ENCODE measurements at places on chromosomes 12 and 14.
A peak's percentile ranks its signal among the peaks of the same experiment; 100 is the strongest.

DNA sequence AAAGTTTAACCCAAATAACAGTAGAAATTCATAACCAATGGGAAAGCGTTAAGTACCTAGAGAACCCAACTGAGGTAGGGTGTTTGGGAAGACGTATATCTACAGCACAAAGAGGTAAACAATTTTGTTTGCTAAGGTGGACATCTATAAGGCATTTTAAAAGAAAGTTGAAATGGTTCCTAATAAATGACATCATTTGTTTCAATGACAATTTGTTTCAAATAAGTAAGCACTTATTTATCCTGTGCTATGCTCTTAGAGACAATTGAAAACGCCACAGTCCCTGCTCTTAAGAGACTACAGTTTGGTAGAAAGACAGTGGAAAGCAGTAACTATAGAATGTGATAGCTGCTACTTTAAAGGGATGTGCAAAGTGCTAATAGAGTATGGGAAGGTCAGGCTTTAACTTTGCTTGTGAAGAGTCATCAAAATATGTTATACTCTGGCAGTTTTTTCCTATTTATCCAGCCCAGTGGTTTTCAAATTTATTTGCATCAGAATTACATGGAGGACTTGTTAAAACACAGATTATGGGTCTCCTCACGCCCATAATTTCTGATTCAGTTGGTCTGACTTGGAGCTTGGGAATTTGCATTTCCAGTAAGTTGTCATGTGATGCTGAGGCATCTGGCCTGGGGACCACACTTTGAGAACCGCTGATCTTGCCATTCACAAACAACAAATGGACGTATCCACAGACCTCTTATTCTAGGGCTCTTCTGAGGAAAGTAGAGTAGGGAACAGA, 19.6 kb upstream of the SMCO2 start:
- H3K27me3 ChIP-seq = no peaks in the 10 kb centered on the region
- no peak for DNase-seq
- no peaks in the 10 kb centered on the region for H3K4me1 ChIP-seq
- H3K36me3 ChIP-seq = no peaks in the 10 kb centered on the region
- no peak overlapping the region for H3K4me3 ChIP-seq

DNA sequence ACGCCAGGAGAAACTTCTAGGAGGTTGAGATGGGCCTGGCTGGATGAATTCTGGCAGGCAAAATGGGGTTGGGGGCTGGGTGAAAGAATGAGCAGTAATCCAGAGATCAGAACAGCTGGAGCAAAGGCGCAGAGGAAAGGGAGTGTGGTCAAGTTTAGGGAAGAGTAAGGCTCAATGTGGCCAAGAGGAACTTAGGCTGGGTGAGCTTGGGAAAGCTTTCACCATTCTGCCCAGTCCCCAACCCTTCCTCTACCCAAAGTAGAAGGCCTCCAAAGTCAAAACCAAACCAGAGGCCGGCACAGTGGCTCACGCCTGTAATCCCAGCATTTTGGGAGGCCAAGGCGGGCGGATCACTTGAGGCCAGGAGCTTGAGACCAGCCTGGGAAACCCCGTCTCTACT, 10.2 kb upstream of the RABGGTA start:
- H3K27me3 ChIP-seq = no peaks in the 10 kb centered on the region
- H3K27ac ChIP-seq = no peak overlapping the region
- H3K4me3 ChIP-seq = no peak overlapping the region
- H3K36me3 ChIP-seq = no peaks in the 10 kb centered on the region
- no peak for DNase-seq

DNA sequence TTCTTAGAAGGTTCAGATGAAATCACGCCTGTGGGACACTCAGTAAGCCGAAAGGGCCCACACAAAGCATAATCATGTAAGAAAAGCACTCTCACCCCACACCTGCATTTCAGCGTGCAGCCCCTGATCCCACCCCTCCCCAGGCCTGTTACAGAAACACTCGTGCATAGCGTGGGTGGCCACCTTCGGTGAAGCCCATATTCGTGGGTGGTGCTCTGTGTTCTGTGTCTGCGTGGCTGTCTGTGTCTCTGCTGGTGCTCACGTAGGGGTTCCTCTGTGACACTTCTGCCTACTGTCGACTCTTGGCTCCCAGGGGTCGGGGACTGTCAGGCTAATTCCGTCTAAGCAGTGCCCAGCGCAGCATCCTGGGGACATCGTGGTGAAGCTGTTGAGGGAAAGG, 74.0 kb downstream of the B4GALNT3 start:
- no peaks in the 10 kb centered on the region for H3K4me1 ChIP-seq
- no peaks in the 10 kb centered on the region for H3K36me3 ChIP-seq
- H3K27ac ChIP-seq = no peak overlapping the region

DNA sequence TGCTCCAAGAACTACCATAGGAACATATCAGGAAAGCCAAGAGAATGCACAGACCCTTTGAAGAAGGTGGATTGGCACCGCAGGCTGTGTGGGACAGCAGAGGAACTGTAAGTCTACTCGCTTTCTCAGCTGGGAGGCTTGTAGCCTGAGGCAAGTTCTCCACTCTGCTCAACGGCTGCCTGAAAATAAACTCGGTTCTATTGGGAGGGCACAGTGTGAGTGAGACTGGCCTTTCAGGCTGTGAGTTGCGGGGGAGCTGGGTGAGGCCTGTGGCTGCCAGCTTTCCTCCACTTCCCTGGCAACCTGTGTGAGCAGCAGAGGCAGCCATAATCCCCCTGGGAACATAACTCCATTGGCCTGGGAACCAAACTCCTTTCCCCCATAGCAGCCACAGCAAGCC, 132.1 kb downstream of the ANKS1B start:
- H3K4me3 ChIP-seq = no peak overlapping the region
- DNase-seq = no peak
- no peak overlapping the region for H3K27ac ChIP-seq
- no peaks in the 10 kb centered on the region for H3K4me1 ChIP-seq

GRCh38 chr14:90788031-90788430, 28.2 kb downstream of the TTC7B start:
- H3K27me3 ChIP-seq = no peaks in the 10 kb centered on the region
- DNase-seq = peak; percentile 71
- H3K36me3 ChIP-seq = peaks cover 13% of the 10 kb centered on the region
- H3K27ac ChIP-seq = no peak overlapping the region
- no peaks in the 10 kb centered on the region for H3K4me1 ChIP-seq
- no peak overlapping the region for H3K4me3 ChIP-seq

DNA sequence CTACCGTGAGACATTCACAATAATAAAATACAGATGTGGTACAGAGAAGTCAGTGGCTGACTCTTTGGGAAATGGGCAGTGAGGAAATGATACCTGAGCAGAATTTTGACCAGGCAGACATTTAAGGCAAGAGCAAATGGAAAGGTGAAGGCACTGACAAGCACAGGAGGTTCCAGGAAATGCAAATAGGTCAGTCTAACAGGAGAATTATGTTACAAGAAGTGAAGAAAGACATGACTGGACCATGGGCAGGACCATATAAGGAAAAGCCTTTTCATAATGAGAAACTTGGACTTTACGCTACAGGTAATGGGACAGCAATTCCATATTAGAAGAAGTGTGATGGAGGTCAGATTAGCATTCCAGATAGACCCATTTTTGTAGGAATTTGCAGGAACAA, 338.9 kb downstream of the PDZRN4 start:
- no peak for DNase-seq
- no peaks in the 10 kb centered on the region for H3K36me3 ChIP-seq
- no peaks in the 10 kb centered on the region for H3K27me3 ChIP-seq
- no peak overlapping the region for H3K4me3 ChIP-seq

DNA sequence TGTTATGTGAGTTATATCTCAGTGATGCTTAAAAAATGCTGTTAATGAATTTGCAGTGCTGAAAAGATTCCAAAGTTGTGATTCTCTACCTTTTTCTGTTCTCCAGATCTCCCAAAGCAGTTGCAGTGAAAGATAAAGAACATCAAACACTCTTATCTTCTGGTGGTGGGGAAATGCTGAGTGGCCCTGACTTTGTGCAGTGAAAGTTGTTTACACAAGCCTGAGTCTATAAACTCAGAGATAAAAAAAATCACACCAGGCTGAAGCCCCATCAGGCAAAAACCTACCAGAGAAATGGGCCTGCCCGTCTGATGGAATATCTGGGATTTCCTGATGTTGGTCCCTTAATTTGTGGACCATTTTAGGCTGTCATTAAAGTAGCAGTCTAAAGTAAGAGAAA, 46.1 kb downstream of the RASSF3 start:
- no peaks in the 10 kb centered on the region for H3K36me3 ChIP-seq
- peak overlapping the region; percentile 84 for H3K27ac ChIP-seq
- no peak for DNase-seq
- H3K27me3 ChIP-seq = no peaks in the 10 kb centered on the region
- no peak overlapping the region for H3K4me3 ChIP-seq

GRCh38 chr12:113924341-113924740, 41.8 kb downstream of the RBM19 start:
- H3K27ac ChIP-seq = no peak overlapping the region
- H3K4me3 ChIP-seq = no peak overlapping the region
- no peaks in the 10 kb centered on the region for H3K27me3 ChIP-seq
- peaks cover 45% of the 10 kb centered on the region for H3K36me3 ChIP-seq
- DNase-seq = no peak

- no peaks in the 10 kb centered on the region for H3K27me3 ChIP-seq
- no peak overlapping the region for H3K27ac ChIP-seq
Measured at GRCh38 chr14:104805941-104806624, 5.2 kb downstream of the ZBTB42 start.

- peak overlapping the region; percentile 79 for H3K27ac ChIP-seq
- no peak for DNase-seq
- H3K4me3 ChIP-seq = peak overlapping the region; percentile 72
Measured at GRCh38 chr12:53252349-53252916, 15.7 kb upstream of the ESPL1 start.

DNA sequence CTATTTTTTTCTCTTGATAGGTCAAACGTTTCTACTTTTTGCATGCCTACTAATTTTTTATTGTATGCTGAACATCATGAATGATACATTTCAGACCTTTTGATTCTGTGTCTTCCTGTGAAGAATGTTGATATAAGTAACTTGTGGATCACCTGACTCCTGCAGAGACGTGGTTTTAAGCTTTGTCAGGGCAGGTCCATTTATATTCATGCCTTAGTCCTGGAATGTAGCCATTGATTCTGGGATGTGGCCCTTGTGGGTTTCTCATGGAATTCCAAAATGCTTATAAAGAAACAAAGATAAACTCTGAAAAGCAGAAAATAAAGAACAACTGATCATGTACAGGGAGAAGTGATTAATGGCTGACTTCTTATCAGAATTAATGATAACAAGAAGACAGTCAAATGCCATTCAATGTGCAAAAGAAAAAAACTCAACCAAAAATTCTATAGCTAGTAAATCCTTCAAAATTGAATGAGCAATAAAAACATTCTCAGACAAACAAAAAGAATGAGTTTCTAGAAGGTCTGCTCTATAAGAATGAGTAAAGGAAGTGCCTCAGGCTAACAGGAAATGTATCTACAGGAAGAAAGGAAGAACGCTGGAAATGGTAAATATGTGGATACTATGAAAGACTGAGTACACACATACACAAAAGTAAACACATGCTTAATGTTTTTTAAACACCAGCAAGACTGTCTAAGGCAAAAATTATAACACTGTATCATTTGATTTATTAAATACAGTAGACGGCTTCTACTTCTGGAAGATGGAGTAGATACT, 284.8 kb upstream of the DIO3 start:
- no peak overlapping the region for H3K27ac ChIP-seq
- no peak overlapping the region for H3K4me3 ChIP-seq
- H3K4me1 ChIP-seq = no peaks in the 10 kb centered on the region

GRCh38 chr12:108401964-108402363, 62.9 kb upstream of the CMKLR1 start:
- no peak overlapping the region for H3K27ac ChIP-seq
- no peaks in the 10 kb centered on the region for H3K27me3 ChIP-seq
- DNase-seq = no peak
- H3K4me3 ChIP-seq = no peak overlapping the region
- H3K36me3 ChIP-seq = no peaks in the 10 kb centered on the region
- no peaks in the 10 kb centered on the region for H3K4me1 ChIP-seq

DNA sequence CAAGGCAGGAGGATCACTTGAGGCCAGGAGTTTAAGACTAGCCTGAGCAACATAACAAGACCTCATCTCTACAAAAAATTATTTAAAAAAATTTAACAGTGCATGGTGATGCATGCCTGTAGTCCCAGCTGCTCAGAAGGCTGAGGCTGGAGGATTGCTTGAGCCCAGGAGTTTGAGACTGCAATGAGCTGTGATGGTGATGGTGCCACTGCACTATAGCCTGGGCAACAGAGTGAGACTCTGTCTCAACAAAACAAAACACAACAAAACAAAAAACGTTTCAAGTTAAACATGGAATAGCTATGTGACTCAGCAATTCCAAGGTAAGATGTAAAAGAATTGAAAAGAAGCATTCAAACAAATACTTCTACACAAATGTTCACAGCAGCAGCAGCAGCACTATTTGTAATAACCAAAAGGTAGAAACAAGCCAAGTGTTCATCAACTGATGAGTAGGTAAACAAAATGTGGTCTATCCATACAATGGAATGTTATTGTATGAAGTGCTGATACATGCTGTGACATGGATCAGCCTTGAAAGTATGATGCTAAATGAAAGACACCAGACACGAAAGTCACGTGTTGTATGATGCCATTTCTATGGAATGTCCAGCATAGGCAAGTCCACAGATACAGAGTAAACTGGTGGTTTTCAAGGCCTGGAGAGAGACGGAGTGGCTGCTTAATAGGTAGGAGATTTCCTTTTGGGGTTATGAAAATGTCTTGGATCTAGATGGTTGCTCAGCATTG, 31.4 kb downstream of the CFAP251 start:
- no peak overlapping the region for H3K4me3 ChIP-seq
- H3K27me3 ChIP-seq = no peaks in the 10 kb centered on the region
- no peaks in the 10 kb centered on the region for H3K36me3 ChIP-seq
- DNase-seq = no peak

DNA sequence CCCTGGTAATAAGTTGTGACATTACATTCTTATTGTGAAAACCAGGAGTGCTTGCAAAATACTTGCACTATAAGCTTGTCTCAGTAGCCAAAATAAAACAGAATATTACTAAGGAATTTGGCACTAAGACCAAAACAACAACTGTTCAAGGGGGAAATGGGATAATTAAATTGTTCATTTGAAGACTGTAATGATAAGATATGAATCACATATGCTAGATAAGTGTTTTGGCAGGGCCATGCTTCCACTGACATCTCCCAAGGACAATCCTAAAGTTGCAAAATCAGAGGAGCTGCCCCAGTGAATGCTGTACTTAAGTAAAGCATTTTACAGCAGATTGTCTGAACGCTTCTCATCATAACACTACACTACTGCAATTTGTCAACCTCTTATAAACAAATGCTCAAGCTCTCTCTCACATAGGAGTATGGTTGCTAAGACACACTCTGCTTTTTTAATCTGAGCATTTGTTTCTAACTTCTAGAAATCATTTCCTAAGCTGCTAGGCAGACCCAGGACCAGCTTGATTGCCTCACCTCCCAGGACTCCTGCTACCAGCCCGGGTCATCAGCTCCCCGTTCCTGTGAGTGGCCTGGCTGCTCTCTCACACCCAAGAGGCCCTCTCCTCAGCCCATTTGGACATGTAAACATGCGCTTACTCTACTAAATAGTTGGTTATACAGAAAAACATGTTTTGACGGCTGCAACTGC, 191.5 kb downstream of the PAX9 start:
- H3K36me3 ChIP-seq = no peaks in the 10 kb centered on the region
- H3K4me1 ChIP-seq = no peaks in the 10 kb centered on the region
- H3K4me3 ChIP-seq = no peak overlapping the region
- H3K27me3 ChIP-seq = no peaks in the 10 kb centered on the region
- DNase-seq = no peak
- no peak overlapping the region for H3K27ac ChIP-seq
